Effector memory CD8-positive, alpha-beta T cell (primary cell): ENCODE measurements at places on chromosomes 3 and 15.

DNA sequence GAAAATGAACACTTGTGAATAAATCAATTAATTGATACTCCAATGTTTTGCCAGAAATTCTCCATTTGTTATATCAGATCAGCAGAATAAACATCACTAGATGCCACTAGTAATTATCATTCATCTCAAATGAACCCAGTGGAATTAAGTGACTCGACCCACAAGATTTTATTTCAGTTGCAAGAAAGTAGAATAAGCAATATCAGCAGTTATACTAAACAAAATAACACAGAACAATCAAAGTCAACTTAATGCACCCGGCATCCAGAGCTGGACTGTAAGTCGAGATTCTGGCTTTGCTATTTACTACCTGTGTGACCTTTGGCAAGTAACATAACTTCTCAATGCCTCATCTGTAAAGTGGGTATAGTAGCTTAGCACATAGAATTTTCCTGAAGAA, 256.5 kb downstream of the MEIS2 start:
- no peak for DNase-seq

DNA sequence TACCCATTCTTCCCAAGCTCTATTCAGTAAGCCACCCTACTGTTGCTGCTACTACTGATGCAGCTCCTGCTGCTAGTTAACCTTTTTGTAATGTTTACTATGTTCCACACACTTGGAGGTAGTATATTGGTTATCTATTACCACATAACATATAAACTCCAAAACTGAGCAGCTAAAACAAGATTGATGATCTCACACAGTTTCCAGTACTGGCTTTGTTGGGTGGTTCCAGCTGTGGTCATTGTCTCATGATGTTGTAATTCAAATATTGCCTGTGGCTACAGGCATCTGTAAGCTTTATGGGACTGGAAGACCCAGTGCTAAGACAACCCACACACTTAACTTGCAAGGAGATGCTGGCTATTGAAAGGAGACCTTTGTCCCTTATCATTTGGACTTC, 556.2 kb upstream of the SUCLG2 start:
- no peak for DNase-seq

GRCh38 chr15:64112073-64112772, 16.4 kb downstream of the SNX1 start:
- DNase-seq: no peak

GRCh38 chr3:122992676-122993075, 34.9 kb downstream of the SEMA5B start:
- no peak for DNase-seq

- DNase-seq: no peak
Measured at GRCh38 chr3:127645371-127646015, 16.5 kb downstream of the PODXL2 start.

GRCh38 chr3:172244011-172244410, 204.2 kb downstream of the GHSR start:
- DNase-seq: no peak

DNA sequence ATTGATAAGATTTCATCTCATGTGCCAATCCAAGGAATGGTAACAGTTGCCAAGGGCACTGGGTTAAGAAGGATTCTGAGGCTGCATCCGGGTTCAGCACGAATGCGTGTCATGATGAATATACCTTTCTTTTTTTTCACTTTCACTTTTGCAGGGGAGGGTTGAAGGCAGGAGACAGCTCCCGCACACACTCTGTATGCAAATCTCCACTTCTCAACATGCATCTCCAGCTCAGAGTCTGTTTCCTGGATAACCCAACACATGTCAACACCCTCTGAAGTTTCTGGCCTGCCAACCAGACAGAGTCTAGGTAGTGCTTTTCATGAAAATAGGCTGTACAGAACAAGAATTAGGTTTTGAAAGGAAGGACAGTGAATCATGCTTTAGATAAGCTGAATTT, 21.6 kb downstream of the B4GALT4 start:
- no peak for DNase-seq

- no peak for DNase-seq
Measured at GRCh38 chr3:130773366-130773765, 26.7 kb upstream of the PIK3R4 start.

- peak; percentile 52 for DNase-seq
Measured at GRCh38 chr15:82298520-82298919, 35.9 kb downstream of the SAXO2 start.

DNA sequence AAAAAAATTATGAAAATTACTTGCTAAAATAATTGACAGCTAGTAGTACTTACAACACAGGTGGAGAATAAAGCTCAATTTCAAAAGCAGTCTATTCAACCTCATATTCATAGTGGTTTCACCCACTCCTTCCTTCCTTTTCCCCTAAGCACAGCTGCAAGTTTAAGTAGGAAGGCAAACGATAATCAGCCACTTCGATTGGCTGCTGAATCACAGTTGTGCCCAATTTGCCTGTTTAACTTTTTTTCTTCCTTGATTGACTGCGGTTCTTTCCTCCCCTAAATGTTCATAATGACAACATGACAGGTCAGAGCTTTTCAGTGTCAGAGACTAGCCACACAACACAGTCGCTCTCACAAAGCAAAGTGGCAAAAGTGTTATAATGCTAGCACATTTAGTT, 468.0 kb upstream of the GBE1 start:
- DNase-seq: no peak

- DNase-seq: no peak
Measured at GRCh38 chr15:66622591-66623022, 56.8 kb upstream of the LCTL start.

DNA sequence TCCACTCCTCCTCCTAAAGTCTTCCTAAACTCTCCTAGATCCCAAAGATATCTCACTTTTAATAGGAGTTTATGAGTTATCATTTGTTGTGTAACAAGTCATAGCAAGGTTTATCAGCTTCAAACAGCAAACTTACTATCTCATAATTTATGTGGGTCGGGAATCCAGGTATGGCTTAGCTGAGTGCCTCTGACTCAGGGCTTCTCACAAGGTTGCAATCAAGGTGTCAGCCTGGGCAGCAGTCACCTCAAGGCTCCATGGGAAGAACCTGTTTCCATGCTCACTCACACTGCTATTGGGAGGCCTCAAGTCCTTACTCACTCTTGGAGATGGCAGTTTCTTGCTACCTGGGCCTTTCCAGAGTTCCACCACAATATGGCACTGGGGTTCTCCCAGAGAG, 889.8 kb downstream of the MCTP2 start:
- no peak for DNase-seq

GRCh38 chr15:62961134-62961533, 81.4 kb upstream of the TPM1 start:
- DNase-seq: no peak

DNA sequence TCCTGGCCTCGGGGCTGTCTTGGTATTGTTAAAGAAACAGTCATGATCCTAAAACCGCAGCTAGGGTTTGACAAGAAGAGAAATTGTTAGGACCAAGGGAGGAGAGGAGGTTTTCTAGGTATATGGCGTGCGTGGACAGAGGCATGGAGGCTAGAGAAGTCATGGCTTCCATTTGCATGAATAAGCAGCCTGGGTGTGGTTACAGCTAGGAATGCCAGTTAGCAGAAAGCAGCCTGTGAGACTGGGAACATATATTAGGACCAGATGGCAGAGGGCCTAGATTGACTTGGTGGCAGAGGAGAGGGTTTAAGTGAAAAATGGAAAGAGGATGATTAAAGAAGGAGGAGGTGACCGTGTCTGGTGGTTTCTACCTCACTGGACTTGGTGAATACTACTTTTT, 573.6 kb upstream of the ARRDC4 start:
- no peak for DNase-seq

DNA sequence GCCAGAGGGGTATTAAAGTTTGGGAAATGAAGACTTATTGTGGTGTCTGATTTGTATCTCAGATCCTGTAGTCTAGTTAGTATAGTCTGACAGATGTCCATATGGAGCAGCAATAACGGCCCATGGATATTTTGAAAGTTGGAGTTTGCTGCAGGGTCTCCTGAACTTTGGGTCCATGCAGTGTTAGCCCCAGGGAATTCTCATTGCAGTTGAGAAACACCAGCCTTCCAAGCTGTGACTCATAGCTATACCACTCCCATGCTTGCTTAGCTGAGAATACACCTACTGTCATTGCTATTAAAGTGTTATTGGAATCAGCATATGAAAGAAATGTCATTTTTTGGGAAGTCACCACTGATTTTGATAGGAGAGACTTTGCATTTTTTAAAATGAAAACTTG, 29.2 kb downstream of the TMOD2 start:
- no peak for DNase-seq

DNA sequence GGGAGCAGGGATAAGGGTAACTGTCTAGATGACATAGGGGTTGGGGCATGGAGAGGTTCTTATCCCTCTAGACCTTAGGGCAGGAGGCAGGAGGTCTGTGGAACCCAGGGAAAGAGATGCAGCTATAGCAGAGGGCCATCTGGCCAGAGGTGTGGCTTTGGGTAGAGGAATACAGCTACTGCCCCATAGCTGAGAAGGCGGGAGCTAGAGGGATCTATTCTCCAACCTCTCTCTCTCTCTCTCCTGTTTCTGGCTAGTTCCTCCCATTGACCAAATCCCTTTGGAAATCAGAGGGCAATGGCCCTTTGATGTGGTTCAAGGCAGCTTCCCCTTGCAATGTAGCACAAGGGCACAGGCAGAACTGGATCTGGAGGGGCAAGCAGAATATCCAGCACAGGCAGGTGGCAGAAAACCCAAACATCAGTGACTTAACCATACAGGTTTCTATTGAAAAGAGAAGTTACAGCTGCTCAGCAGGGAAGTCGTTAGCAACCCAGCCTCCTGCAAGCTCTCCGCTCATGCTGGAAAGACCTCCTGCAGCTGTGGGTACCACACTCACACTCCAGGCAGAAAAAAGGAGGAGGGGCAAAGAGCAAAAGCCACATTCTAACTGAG, 22.3 kb upstream of the LMOD3 start:
- DNase-seq: no peak

DNA sequence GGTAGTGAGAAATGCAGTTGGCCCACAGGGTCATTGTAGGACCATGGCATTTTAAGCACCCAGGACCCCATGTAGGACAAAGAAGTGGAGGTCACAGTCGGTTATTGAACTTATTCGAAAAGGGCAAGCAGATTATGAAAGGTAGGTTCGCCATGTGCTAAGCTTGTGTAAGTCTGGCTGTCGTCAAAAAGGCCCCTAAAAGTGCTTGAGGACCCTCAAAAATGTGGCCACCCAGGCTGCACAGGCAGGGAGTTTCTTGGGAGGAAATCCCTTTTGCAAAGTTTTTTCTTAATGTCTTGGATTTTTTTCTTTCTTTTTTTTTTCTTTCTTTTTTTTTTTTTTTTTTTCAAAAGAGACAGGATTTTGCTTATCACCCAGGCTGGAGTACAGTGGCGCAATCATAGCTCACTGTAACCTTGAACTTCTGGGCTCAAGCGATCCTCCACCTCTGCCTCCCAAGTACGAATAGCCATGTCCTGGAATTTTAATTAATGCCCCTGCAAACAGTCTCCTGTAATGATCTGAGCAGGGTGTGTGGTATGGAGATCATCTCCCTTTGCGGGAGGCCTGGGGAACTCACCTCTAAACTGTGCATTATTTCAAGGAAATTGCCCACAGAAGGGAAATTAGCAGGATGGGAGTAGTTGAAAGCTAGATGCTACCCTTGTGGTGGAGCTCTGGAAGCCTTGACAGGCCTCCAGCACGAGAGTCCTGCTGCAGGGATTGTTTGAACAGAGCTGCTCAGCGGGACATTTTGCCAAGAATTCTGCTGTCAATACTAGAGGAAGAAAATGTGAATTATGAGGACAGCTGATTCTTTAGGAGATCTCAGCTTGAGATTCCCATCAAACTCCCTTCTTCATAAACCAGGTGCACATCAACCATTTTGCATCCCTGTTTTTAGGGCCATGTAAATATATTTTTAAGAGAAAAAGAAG, 28.4 kb downstream of the THSD4 start:
- DNase-seq: no peak

- DNase-seq: no peak
Measured at GRCh38 chr15:31025996-31026395, 34.6 kb upstream of the MTMR10 start.

- no peak for DNase-seq
Measured at GRCh38 chr3:73144276-73144675, 82.8 kb downstream of the EBLN2 start.
